ENCODE measurements at places on chromosomes 1 and 21.

GRCh38 chr1:80767711-80768110, 1033.0 kb upstream of the ADGRL2 start:
- no peak for DNase-seq

DNA sequence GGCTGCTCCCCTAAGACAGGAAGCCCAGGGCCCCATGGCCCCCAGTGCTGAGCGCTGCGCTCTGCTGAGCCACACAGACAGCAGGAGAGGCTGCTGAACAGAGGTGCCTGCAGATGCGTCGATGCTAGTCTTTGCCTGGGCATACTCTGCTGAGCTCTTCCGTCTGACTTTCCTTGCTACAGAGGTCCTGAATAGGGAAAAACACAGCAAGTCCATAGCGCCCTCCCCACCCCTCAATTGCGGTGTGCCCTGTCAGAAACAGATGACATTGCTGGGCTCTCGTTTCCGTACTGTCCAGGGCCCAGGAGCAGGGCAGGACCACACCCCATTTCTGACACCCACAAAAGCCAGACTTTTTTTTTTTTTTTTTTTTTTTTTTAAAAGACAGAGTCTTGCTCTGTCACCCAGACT, 252.5 kb downstream of the SDCCAG8 start:
- no peak for DNase-seq

- DNase-seq, result peak; percentile 33
Observed at GRCh38 chr1:236103646-236104218, 38.6 kb upstream of the GPR137B start.

DNA sequence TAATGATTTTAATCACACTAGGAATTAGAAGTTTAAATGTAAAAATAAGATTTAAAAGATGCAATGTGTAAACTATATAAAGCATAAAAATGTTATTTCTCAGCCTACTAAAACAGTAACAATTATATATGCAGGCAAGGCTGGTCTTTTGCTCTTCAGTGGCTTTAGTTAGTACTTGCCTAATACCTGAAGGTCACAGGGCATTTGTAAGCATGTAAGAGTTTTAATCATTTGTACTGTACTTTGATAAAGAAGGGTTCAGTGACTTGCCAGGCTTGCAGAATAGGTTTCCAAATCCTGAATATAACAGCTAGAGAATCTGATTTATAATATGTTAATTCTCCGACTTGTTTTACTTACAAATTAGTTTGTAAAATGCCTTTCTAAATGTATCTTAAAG, 256.5 kb downstream of the GPR52 start:
- no peak for DNase-seq

- DNase-seq, result no peak
Observed at GRCh38 chr1:174276087-174276486, 116.8 kb downstream of the RABGAP1L start.

GRCh38 chr1:80059940-80060339, 1053.4 kb upstream of the ADGRL4 start:
- DNase-seq, result no peak

DNA sequence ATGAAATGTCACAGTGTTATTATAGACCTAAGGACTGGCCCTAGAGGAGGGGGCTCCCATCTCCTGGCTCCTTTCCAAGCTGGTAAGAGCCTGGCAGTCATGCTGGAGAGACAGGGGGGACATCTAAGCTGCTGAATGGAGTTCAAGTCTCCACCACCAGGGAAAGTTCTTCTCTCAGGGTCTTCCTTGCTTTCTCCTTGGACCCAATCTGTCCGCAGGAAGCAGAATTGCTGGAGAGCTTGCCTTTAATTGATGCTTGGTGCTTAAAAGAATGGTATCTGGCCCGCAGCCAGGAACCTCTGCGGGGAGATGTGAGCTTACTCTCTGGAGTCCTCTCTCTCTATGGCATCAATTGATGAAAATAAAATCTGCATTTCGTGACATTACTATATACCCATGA, 25.1 kb downstream of the IRF2BP2 start:
- DNase-seq, result no peak

DNA sequence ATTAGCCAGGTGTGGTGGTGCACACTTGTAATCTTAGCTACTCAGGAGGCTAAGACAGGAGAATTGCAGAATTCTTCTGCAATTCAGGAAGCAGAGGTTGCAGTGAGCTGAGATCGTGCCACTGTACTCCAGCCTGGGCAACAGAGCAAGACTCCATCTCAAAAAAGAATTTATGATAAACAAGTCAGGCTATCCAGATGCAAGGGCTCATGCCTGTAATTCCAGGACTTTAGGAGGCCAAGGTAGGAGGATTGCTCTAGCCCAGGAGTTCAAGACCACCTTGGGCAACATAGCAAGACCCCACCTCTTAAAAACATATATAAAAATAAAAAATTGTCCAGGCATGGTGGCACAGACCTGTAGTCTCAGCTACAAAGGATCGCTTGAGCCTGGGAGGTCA, 10.5 kb upstream of the CBR3 start:
- no peak for DNase-seq

DNA sequence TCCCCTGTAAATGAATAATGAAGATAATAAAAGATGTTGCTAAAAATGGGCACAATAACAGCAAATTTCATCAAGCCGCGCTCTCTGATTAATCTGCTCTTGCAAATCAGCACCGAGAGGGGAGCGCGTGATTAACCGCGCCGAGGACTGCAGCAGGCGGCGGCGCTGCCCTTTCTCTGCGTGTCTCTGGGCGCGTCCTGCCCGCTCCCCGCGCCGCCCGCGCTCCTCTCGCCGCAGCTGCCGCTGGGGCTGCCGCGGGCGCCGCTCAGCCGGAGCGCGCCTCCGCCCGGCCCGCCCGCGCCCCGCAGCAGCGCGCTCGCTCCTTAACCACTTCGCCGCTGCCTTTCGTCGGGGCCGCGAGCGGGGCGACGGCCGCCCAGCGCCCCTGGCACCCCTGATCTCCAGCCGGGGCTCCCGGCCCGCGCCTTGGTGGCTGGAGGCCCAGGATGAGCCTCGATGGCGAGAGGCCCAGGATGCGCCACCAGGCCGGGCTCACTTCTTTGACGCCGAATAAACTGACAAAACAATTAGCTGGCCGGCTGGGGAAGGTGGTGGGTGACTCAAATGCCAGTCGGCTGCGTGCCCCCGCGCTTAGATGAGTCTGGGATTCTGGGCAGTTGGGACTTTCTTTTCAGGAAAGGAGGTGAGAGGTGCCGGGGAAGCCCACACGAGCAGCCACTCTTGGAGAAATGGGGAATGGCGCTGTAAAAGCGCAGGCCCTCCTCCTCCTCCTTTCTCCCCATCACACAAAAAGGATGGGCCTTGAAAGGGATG, 221.4 kb upstream of the PKN2 start:
- peak; percentile 2 for DNase-seq

- DNase-seq, result no peak
Observed at GRCh38 chr1:58854576-58854975, 70.7 kb upstream of the JUN start.

DNA sequence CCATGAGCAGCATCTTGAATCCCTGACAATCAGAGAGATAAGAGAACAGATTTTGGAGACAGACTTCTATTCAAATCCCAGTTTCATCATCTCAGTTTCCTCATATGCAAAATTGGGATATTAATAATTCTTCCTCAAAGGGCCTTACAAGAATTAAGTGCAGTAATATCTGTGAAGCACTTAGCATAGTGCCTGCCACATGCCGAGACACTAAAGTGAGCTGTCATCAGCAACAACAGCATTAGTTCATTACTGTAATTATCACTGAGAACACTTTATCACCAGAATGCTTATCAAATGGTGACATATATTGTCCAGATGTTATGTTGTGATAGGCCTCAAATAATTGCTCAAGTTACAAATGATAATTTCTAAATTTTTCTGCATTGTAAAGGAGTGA, 922 bp upstream of the FCRLB start:
- DNase-seq, result no peak

DNA sequence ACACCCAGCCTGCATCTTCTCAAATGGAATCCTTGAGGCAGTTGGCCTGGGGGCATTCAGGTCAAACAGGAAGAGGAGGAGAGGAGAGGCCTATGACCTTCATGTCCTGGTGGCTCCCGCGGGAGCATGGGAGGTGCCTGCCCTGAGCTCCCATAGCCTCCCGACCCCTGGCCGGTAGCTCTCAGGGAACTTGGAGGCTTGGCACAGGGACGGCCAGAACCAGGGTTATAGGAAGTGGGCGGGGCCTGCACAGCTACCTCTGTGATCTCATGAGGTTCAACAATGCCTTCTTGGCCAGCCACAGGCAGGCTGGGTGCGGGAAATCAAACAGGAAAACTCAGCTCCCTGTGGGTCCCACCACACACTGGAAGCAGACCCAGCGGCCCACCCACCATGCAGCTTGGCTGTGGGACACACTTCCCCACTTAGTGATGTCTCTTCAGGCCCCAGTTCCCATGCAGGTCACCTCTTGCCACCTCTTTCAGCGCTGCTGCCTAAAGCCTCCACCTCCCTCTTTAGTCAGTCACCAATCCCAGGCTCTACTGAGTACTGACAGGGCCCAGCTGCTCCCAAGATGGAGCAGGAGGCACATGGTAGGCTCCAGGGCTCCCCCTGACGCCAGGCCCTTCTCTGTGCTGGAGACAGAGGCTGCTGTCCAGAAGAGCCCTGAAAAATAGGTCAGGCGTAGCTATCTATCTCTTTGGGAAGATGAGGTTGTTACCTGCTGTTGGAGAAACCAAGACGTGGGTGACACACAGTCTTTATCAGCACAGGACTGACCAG, at the start of gene SLFNL1:
TSS of gene SLFNL1 (minus strand) at position 200 of the 783 bp plus-strand sequence. CDS start 1,065 bp downstream, outside the sequence.
- no peak for DNase-seq

DNA sequence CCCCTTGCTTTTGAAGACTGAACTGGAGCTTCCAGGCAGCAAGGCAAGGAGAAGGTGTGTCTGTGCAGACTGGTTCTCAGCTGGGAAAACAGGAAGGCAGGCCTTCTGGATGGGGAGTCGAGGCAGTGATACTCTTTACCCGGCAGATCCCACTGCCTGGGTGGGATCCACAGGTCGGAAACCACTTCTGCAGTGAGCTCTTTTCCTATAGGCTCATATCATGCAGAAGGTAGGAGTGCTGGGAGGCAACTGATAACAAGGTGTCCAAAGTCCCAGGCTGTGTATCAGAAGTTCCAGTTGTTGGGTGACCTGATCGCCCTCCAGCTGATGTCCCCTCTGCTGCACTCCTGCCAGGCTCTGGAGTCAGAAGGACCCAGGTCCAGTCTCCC, 17.1 kb downstream of the ACOT11 start:
- DNase-seq, result no peak

DNA sequence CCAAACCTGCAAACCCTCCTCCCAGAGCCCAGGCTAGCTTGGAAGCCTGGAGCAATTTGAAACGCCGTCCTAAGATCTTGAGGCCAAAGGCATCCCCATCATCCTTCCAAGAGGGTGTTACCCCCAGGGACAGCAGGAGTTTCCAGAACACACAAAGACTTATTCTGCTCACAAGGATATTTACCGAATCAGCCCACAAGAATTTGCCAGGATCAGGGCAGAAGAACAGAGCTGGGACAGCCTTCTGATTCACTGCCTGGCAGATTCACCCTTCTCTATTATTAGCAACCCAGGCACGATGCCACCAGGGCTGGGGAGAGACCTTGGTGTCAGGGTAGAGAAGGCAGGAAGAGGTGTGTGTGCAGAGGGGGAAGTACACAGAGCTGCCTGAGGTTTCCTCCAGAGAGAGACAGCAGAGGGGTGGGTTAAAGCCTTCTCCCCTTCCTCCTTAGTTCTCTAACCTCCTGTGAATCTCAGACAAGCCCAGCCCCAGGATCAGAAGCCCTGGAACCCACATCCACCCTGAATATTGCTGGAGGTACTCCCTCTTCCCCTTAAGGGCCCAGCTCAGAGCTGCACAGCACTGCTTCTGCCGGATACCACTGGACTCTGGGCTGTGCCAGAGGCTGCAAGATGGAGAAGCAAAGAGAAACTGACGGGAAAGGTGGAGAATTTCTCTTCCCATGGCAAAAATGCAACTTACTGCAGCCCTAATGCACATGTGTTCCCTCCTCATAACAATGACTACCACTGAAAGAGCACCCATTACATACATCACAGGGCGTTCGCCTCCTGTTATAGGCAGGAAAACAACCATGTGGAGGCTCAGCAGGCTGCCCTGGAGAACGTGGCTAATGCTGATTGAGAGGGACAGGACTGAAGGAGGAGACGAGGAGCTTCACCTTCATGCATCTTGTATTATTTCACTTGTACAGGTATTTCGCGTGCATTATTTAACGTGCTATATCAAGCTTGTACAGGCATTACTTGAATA, 61.8 kb downstream of the ITPKB start:
- peak; percentile 72 for DNase-seq

- DNase-seq, result no peak
Observed at GRCh38 chr1:152448095-152448494, 34.0 kb upstream of the CRNN start.

DNA sequence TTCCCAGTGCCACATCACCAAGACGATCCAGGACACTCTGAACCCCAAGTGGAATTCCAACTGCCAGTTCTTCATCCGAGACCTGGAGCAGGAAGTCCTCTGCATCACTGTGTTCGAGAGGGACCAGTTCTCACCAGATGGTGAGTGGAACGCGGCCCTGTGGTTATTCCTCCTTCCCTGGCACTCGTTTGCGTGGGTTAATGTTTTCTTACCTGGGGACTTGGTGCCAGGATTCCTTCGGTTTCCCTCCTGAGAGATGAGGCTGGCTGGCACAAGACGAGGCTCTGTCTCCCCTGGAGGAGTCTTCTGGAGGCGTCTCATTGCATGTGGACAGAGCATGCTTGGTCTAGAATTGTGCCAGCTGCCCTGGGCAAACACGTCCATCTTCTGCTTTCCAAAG, 29.3 kb downstream of the ATP5PO start:
- peak; percentile 55 for DNase-seq

- no peak for DNase-seq
Observed at GRCh38 chr1:1624443-1625403, 7.2 kb upstream of the MMP23B start.

All from renal cortical epithelial cell (primary cell).